Esophagus squamous epithelium (tissue), 5 donors: ENCODE measurements at places on chromosomes 12 and 14. TPM values are rescaled to one million over a fixed set of nuclear protein-coding genes. Genes with fewer than 3 reads are reported as not detected.

Gene TRIAP1
- 22.5 TPM for total RNA-seq

Gene CFAP251
- 1.9 TPM for total RNA-seq

Gene DAO
- not detected for total RNA-seq

GRCh38 chr12:96120359-96121100 lies 73.6 kb upstream of the ELK3 start:
- DNase-seq = no peak

- DNase-seq = no peak
Observed at GRCh38 chr12:104604070-104604994, 147.6 kb downstream of the CHST11 start.

DNA sequence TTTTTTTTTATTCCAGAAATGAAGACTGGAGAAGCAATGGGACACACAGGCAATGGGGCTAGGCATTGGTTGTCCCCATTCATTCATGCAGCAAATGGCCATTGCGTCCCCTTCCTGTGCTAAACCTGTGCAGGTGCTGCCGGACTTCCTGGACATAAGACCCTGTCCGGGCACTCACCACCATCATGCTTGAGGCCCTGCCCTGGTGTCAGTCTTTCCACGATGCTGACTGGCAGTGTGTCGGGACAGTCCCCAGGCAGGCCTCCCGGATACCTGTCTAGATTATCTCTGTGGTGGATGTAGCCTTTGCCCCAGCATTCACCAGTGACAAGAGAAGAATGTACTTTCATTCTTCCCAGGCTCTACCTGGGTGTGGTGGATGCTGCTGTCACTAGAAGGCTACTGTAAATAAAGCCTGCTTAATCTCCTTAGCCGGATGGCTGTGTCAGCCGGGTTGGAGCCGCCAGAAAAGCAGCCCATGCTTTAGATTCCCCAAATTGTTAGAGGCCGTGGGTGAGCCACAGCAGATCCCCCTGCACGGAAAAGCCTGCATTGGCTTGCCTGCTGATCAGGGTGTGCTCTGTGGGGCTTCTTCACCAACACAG lies 94.5 kb upstream of the PARP11 start:
- no peak for DNase-seq

GRCh38 chr12:128549601-128550218 lies 274.0 kb downstream of the SLC15A4 start:
- no peak for DNase-seq

- no peak for DNase-seq
Observed at GRCh38 chr12:6092784-6093722, 31.4 kb downstream of the VWF start.

DNA sequence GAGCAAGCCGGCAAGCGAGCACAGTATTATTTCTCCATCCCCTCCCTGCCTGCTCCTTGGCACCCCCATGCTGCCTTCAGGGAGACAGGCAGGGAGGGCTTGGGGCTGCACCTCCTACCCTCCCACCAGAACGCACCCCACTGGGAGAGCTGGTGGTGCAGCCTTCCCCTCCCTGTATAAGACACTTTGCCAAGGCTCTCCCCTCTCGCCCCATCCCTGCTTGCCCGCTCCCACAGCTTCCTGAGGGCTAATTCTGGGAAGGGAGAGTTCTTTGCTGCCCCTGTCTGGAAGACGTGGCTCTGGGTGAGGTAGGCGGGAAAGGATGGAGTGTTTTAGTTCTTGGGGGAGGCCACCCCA lies 3.9 kb upstream of the NXPH4 start:
- DNase-seq = no peak

GRCh38 chr14:63045234-63045611 lies at the start of gene KCNH5:
Gene KCNH5 (minus strand): TSS chr14:63045458. CDS start chr14:63045186, 272 bp downstream.
- DNase-seq = no peak

GRCh38 chr12:1122786-1123185 lies 131.8 kb downstream of the ERC1 start:
- no peak for DNase-seq

GRCh38 chr12:12266389-12266872 lies 413 bp downstream of the LRP6 start:
- DNase-seq = no peak

- no peak for DNase-seq
Observed at GRCh38 chr14:82419933-82420332, 886.3 kb upstream of the SEL1L start.

DNA sequence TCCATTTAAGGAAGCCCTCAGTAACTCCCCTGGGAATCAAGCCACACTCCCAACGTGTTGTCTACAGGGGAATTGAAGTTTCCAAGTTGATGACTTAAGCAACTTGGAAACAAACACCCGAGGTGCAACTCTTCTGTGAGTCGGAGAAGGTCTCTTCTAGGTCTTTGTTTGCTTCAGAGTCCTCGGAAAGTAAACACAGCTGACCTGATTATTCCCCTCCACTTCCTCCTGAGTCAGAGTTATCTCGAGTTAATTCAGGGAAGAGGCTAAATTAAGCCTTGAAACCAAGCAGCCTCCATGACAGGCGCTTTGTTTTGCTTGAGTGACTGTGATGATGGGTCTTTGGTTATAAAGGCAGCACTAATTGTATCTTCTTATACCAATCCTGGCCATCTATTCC lies 41.8 kb downstream of the TUNAR start:
- no peak for DNase-seq
